ENCODE measurements at places on chromosomes 13 and 19.

DNA sequence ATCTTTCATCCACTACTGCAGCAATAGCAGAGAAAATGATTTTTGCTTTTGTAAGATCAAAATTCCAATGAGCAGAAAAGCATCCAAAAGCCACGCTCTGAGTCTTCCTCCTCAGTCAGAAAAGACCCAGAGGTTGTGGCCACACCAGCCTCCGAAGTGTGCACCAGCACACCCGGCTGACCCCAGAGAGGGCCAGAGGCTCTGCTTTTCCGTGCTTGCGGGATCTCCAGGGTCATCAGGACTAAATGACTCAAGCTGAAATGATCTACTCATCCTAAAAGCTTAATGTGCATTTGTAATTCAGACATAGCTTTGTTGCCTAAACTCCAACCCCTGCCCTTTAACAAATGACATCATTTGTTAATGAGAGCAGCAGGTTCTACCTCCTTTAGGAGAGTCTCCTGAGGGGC, 16.5 kb downstream of the RXFP2 start:
- DNase-seq, result no peak

GRCh38 chr19:4068047-4068966, 1.6 kb upstream of the ZBTB7A start:
- no peak for DNase-seq

DNA sequence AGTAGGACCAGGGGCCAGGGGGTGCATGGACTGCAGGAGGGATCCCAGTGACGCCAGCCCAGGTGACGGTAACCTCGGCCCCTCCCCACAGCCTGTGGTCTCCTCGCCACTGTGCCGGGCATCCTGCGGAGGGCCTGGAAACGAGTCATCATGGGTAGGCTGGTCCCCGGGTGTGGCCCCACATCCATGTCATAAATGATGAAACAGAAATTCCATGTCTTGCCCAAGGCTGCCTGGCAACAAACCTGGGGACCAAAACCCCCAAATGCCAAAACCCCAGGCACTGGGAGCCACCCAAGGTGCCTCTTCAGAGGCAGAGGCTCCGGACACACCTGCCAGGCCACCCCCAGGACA, 20.9 kb downstream of the MAP2K2 start:
- DNase-seq, result no peak

GRCh38 chr19:34305221-34306083, 51.1 kb downstream of the GARRE1 start:
- no peak for DNase-seq

- peak; percentile 86 for DNase-seq
These were observed 15.4 kb downstream of the FCHO1 start for GRCh38 chr19:17766543-17767131.

DNA sequence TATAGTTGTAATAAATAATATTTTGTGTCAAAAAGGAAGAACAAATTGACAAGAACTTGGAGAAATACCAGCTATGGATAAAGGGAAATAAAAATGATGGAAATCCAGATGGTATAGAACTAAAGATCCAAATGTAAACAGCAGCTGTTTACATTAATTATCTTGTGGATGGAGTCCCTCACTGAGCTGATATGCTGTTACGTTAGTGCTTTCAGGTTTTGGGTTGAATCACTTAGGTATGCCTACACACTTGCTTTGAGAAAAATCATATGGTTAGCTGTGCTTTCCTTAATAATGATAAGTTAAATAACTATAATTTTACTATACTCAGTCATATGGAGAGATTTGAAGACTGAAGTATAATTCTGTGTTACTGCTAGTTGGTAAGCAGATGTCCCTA, 27.7 kb downstream of the WASF3 start:
- DNase-seq, result no peak

DNA sequence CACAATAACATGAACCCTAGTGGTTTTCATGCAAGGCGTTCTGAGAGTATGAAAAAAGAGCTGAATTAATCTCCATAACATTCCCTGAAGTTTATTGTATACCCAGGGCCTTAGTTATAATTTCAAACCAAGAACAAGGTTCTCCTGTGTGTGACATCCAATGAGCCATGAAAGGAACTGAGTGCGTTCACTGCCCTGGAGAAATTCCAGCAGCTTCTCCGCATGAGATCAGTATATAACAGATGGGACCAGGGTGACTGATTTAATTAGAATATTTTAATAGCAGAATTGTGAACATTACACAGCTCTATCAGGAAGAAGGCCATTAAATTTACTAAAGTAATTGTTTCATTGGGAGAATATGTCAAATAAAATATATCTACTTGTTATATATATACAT, 1190.5 kb upstream of the SLC10A2 start:
- DNase-seq, result no peak

DNA sequence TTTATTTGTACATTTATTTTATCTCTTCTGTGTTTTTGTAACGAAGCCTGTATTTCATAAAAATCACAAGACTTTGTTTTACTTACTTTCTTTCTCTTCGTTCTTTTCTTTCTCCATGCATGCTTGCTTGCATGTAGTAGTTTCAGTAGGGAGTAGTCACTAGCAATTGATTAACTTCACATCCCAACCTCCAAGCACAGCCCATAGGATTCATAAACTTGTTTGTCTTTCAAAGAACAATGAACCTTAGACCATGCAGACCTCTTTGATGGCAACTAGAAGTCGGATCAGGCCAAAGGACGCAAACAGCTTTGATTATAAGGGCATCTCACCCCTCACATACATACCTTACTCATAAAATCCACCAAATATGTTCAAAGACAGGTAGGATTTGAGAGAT, 3.1 kb upstream of the PRR20A start:
- no peak for DNase-seq

- no peak for DNase-seq
These were observed 103.5 kb downstream of the PRR20E start for GRCh38 chr13:57270493-57270892.

DNA sequence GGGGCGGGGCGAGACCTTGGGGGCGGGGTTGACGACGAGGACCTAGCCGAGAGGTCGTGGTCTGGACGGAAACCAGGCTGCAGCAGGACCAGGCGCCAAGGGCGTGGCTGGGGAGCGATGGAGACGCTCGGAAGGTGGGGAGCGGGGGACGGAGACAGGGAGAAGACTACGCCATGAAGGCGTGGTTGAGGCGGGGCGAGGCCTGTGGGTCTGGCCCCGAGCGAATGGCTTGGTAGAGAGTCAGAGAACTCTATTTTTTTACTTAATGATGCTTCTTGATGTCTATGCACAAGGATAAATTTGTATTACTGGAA, 674 bp upstream of the FBXL12 start:
- no peak for DNase-seq

DNA sequence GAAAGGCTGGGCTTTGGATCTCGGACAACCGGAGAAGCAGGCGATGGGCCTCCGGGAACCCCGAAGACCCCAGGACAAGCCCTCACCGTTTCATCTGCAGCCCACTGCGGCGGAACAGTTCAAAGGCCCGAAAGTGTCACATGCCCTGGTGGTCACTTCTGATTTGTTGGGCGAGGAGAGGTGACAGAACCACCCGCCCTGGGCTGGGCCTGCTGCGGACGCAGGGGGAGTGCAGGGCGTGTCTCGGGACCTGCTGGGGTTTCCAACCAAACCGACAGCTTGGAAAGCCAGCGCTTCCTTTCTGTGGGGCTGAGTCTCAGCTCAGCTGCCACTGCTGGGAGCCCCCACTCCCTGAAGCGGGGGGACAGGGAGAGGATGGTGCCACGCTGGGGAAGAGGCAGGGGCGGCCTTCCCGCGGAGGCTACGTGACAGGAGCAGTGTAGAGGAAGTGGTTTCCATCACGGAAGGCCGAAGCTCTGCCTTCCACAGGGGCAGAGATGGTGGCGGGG, 22.8 kb upstream of the ZBTB7A start:
- DNase-seq, result no peak

DNA sequence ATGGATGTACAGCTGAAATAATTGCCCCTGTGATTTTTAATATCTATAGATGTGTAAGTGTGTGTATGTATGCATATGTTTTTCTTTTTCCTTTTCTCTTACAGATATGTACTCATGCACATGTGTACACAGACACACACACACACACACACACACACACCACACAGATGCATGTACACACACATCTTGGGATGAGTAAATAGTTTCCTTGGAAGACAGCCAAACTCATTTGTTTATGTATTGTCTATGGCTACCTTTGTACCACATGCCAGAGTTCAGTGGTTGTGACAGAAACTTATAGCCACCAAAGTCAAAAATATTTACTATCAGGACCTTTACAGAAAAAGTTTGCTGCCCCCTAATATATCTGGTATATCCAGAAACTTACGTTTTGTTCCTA, 192.6 kb downstream of the MAB21L1 start:
- DNase-seq, result no peak

DNA sequence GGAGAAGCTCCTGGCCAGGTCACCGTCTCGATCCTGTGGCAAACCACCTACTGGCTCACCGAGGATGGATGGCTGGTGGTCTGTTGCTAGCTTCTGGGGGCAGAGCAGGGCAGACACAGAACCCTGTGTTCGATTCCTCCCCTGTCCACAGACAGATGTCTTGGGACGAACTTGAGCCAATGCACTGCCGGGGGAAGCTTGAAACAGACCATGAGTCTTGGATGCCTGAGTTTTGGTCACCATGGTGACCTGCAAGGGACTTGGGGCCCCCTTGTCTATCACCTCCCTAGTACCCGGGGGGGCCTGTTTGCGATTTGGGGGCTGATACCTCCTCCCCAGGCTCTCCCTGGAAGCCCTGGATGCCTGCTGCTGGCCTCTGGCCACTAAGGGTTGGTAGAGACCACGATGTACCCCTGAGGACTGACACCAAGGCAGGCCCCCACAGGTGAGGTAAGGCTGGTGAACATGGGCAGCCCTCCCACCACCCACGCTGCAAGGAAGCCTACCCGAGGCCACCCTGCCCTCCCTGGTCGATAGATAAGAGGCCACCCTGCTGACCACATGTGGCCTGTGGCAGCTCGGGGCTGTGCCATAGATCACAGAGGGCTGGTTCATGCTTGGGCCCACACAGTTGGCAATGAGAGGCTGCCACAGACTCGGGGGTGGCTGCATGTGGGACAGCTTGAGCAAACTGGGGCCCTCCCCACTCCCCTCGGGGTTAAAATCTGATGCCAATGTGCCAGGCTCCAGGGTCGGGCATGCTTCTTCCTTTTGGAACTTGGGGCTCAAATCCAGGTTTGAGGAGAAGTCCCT, 10.7 kb downstream of the IQCN start:
- DNase-seq, result no peak

DNA sequence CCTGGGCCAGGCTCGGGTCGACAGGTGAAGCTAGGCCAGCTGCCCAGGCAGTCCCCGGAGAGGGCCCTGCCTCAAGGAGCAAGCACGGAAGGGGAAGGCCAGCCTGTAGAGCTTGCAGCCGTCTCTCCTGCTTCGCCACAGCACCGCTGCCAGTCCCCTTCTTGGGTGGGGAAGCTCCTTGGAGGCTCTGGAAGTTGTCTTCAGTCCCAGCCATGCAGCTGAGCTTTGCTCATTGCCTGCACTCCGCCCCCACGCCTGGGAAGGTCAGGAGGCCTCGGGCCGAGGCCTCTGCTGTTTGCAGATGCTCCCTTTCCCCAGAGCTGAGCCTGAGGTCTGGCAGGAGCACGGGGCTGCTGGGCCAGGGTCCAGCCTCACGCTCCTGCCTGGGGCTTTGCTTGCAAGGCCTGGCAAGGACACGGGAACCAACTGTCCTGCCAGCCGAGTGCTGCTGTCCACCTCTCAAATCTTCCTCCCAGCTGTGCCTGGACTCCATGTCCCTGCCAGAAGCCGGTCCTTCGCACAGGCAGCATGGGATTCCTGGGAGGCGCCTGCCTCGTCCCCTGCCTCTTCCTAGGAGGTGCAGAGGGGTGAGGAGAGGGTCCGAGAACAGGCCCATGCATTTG, 13.3 kb downstream of the PLEKHF1 start:
- DNase-seq, result no peak

GRCh38 chr19:13850910-13851733, 25.8 kb upstream of the NANOS3 start:
- DNase-seq, result peak; percentile 91

DNA sequence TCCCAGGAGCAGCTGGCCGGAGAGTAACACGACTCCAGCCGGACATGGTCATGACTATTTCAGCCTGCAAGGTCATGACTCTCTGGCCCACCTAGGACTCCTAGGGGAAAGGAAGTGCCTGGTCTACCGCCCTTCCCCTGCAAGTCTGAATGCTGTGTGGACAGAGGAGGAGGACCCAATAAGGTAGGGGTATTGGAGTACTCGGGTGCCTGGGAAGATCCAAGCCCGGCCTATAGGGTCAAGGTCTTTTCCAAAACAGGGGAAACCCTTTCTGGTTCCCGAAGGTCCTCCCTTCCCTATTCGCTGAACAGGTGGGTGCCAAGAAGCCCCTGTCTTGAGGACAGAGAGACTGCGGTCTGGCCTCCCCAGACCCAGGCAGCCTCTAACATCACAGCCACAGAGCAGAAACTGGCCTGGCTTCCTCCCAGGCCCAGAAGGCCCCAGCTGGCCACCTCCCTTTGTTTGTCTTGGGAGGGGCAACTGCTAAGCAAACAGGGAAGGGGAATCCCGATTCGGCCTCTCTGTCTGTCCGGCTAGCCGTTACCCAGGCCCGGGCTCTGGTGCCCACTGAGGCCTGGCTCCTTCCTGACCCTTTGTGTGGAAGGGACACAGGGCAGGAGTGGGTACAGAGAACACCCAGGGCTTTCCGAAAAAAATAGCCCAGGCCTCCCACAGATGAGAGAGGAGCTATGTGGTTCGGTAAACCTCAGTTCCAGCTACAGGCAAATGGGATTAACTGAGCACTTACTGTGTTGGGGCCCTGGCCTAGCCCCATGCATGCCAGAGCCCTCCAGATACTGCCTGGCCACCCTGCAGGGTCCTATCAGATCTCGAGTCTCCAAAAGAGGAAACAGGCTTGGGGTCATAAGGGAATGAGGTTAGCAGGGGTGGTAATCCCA, 5.2 kb upstream of the GRAMD1A start:
- DNase-seq, result no peak

DNA sequence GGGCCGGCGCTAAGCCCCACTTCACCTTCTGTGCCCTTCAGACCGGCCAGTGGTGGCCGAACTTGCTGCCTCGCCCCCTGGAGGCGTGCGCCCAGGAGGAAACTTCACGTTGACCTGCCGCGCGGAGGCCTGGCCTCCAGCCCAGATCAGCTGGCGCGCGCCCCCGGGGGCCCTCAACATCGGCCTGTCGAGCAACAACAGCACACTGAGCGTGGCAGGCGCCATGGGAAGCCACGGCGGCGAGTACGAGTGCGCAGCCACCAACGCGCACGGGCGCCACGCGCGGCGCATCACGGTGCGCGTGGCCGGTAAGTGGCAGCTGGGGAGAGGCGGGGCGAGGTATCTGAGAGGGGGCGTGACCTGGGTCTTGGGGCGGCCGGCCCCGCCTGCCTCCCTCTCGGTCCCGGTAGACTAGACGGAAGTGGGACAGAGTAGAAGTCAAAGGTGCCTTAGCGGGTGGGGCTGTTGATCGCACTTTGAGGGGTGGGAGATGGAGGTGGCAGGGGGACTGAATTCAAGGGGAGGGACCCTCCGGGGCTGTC, 5.6 kb downstream of the ICAM5 start:
- DNase-seq, result no peak

GRCh38 chr13:70995338-70995737, 871.7 kb downstream of the DACH1 start:
- no peak for DNase-seq
